Uterus (tissue), 4 donors: ENCODE measurements at places on chromosomes 3 and 15.

- peak overlapping the region; percentile 42 for H3K27ac ChIP-seq
- H3K4me3 ChIP-seq: no peak overlapping the region
- peak; percentile 62 for DNase-seq
- no peaks in the 10 kb centered on the region for H3K4me1 ChIP-seq
These were observed 471.0 kb upstream of the PROK2 start for GRCh38 chr3:72255791-72256559.

GRCh38 chr3:37321377-37321781 is 147.0 kb upstream of the LRRFIP2 start:
- no peak for DNase-seq
- no peaks in the 10 kb centered on the region for H3K36me3 ChIP-seq
- H3K27me3 ChIP-seq: no peaks in the 10 kb centered on the region
- H3K4me3 ChIP-seq: no peak overlapping the region
- peaks cover 4% of the 10 kb centered on the region for H3K4me1 ChIP-seq

DNA sequence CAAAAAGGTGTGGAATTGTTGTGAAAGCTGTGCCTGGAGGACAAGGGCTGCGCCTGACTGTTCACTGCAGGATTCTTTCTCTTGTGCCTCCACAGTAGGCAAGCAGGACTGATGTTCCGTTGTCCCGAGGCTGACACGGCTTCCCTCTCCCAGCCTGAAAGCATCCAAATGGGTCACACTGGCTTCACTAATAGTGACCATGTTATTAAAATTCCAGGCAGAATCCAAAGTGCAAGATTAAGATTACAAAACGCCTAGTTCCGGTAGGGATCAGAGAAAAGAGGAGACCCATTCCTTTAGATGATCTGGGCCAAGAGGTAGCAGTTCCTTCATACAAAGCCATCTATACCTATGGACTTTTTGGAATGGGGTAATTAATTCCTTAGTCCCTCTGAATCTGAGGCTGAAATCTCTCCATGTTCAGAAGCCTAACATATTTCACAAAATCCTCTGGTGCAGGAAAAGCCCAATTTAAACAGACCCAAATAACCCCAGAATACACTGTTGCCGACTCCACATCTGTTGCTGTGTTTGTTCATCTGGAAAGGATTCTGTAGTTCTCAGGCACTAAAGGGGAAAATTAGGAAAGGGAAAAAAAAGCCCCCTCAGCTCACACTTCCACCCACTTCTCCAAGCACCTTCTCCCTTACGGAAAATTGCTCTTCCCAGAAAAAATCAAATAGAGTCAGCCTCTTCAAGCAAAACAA is 145.9 kb downstream of the RORA start:
- DNase-seq: no peak
- no peak overlapping the region for H3K4me3 ChIP-seq
- H3K27ac ChIP-seq: peak overlapping the region; percentile 43
- no peaks in the 10 kb centered on the region for H3K36me3 ChIP-seq
- H3K4me1 ChIP-seq: no peaks in the 10 kb centered on the region

DNA sequence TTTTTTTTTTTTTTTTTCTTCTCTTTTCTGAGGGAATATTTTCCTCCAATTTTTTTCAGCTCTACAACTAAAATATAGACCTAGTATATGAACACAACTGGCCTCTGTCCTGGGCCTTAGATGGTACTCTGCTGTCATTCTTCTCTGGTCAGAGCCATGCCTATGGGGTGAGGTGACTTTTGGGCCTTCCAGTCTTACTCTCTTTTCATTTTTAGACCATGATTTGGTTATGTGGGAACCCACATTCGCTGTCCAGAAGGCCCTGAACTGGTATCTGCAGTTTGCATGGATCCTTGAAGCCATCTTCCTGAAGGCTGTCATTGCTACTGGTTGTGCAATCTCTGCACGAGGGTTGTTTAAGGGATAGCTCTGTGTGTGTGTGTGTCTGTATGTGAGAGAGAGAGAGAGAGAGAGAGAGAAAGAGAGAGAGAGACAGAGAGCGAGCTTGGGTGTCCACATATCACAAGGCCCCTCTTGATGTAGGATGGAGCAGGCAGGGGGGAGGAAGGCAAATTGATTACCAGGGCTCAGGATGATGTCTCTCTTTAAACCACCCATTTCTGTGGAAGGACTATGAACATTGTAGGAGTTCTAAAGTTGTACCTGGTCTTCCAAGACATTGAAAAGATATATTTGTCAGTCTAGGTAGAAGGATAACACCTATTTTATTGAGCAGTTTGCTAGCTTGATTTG is 6.9 kb downstream of the TGFBR2 start:
- peak overlapping the region; percentile 8 for H3K27ac ChIP-seq
- no peaks in the 10 kb centered on the region for H3K36me3 ChIP-seq
- no peaks in the 10 kb centered on the region for H3K27me3 ChIP-seq

- no peaks in the 10 kb centered on the region for H3K27me3 ChIP-seq
- DNase-seq: peak; percentile 15
- no peaks in the 10 kb centered on the region for H3K36me3 ChIP-seq
- H3K4me3 ChIP-seq: no peak overlapping the region
- H3K4me1 ChIP-seq: no peaks in the 10 kb centered on the region
These were observed 407.3 kb upstream of the ONECUT1 start for GRCh38 chr15:53197426-53197839.

DNA sequence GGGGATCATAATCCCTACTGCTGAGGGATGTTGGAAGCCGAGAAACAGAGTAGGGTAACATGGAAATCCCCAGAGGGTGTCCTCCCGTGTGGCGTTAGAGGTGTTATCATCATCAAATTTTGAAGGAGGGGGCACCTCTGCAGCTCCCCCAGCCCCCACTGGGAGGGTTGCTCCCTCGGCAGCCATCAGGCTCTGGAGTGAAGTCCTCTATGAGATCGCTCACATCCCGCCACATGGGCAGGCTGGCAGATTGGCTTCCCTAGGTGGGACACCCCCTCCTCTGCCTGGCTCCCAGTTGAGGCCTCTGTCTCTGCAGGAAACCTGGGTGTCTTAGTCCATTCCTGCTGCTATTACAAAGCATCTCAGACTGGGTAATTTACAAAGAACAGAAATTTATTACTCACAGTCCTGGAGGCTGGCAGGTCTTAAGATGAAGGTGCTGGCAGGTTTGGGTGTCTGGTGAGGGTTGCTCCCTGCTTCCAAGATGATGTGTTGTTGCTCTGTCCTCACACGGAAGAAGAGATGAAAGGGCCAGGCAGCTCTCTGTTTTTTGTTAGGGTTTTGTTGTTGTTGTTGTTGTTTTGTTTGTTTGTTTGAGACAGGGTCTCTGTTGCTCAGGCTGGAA is 120.5 kb downstream of the NUP210 start:
- no peak for DNase-seq
- H3K27me3 ChIP-seq: no peaks in the 10 kb centered on the region
- H3K4me3 ChIP-seq: no peak overlapping the region
- H3K4me1 ChIP-seq: no peaks in the 10 kb centered on the region

DNA sequence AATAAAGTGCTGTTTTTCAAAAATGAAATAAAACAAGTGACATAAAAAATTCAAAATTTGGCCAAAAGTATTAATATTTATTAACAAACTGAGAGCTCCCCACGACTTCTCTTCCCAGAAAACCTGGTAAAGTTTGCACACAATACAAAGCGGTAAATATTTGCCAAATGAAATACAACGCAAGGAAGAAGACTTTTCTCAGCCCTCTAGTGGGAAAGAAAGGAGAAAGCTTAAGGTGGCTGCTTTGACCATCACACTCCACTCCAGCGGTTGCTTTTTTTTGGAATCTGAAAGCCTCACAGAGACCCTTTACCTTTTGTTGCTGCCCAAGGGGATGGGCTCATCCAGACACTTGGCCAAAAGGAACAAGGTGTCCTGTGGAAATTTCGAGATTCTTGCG is 1.1 kb upstream of the GK5 start:
- H3K27me3 ChIP-seq: no peaks in the 10 kb centered on the region
- no peak overlapping the region for H3K4me3 ChIP-seq
- no peaks in the 10 kb centered on the region for H3K4me1 ChIP-seq
- DNase-seq: no peak
- no peak overlapping the region for H3K27ac ChIP-seq
- no peaks in the 10 kb centered on the region for H3K36me3 ChIP-seq

DNA sequence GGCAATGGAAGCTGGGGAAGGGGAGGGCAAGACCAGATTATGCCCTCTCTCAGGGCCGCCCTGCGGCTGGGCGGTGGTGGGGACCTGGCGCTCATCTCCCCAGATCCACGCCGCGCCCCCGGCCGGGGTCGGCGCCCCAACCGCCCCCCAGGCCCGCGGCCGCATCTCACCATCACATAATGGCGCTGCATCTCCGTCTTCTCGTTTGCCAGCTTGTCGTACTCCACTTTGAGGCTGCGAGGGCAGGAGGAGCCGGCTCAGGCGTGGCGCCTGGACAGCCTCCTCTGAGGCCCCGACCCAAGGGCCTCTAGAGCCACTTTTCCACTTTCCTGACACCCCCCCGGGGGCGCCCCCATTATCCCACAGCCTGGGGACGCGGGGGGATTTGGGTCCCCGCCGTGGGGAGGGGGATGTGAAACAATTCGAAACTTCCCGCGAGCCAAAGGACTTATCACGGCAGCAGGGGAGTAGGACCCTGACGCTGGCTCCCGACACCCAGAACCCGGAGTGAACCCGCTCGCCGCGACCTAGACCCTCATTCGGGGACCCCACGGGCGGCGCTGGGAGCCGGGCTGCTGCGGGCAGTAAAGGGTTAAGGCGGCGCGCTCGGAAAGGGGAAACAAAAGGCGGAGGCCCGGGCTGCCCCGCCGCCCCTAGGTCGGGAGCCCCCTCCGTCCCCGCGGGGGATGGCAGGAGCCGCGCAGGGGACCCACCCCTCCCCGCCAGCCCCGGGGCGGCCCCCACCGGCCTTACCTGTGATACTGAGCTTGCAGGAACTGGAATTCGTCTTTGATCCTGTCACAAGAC is 2.1 kb downstream of the TLE3 start:
- H3K27ac ChIP-seq: peak overlapping the region; percentile 94
- no peak for DNase-seq
- no peaks in the 10 kb centered on the region for H3K36me3 ChIP-seq
- H3K4me3 ChIP-seq: peak overlapping the region; percentile 68
- no peaks in the 10 kb centered on the region for H3K4me1 ChIP-seq

DNA sequence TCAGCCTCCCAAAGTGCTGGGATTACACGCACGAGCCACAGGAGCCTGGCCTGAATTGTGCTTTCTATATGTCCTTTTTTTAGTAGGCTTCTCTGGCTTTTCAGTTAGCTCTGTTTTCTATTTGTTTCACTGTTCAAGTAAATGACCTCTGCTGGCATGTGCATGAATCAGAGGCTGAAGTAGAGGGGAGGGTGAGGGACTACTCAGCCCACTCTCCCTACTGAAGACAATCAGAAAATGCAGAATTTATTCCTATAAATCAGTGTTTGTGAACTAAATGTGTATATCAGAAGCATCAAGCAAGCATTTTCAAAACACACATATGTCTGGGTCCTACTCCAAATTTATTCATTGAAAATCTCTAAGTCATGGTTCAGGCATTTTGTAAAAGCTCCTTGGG is 45.0 kb downstream of the ZMAT3 start:
- H3K4me3 ChIP-seq: no peak overlapping the region
- no peak for DNase-seq
- H3K27me3 ChIP-seq: no peaks in the 10 kb centered on the region
- H3K36me3 ChIP-seq: no peaks in the 10 kb centered on the region
- H3K27ac ChIP-seq: peak overlapping the region; percentile 48
- no peaks in the 10 kb centered on the region for H3K4me1 ChIP-seq

DNA sequence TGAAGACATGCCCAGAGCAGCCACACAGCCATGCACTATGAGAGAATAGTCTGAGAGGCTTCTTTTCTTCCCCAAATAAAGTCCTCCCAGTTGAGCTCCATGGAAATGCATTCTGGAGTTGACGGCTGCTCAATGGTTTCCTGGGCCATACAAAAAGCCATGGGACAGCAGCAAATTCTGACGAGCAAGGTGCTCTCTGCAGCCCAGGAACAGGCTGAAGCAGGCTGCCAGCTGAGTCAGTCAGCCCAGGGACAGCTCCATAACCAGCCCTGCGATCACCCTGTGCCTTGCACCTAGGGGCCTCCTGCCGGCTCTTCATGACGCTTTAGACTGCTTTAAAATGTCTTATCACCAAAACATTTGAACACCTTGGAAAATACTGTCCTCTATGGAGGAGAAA is 256.3 kb upstream of the CHRNA7 start:
- no peak overlapping the region for H3K27ac ChIP-seq
- no peaks in the 10 kb centered on the region for H3K4me1 ChIP-seq
- H3K27me3 ChIP-seq: no peaks in the 10 kb centered on the region
